Brain (organoid and tissue), 16 donors: ENCODE measurements at places on chromosomes 11 and 22.

DNA sequence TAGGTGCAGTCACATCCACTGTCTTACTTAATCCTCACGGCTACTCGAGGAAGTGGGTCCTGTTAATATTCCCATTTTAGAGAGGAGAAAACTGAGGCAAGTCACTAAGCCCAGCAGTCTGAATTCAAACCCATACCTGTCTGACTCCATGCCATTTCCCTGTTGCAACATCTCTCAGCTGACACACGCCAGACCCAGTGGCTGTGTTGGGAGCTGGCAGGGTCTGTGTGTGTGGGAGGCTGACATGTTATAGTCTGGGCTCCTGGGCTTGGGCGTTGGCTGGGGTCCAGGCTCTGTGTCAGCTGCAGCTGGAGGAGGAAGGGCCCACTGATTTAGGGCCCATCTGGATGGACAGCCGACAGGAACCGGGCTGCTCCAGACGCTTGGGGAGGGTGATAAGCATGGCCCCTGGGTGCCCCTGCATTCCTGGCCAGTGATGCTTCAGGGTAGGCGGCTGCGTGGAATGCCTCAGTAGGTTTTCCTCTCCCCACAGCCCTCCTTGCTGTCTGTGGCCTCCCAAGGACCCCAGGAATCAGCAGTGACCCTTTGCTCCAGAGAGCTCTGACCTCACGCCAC, 562.5 kb downstream of the MN1 start:
- peak; percentile 37 for DNase-seq

GRCh38 chr11:71268706-71269321, 16.4 kb upstream of the SHANK2 start:
- DNase-seq: no peak

DNA sequence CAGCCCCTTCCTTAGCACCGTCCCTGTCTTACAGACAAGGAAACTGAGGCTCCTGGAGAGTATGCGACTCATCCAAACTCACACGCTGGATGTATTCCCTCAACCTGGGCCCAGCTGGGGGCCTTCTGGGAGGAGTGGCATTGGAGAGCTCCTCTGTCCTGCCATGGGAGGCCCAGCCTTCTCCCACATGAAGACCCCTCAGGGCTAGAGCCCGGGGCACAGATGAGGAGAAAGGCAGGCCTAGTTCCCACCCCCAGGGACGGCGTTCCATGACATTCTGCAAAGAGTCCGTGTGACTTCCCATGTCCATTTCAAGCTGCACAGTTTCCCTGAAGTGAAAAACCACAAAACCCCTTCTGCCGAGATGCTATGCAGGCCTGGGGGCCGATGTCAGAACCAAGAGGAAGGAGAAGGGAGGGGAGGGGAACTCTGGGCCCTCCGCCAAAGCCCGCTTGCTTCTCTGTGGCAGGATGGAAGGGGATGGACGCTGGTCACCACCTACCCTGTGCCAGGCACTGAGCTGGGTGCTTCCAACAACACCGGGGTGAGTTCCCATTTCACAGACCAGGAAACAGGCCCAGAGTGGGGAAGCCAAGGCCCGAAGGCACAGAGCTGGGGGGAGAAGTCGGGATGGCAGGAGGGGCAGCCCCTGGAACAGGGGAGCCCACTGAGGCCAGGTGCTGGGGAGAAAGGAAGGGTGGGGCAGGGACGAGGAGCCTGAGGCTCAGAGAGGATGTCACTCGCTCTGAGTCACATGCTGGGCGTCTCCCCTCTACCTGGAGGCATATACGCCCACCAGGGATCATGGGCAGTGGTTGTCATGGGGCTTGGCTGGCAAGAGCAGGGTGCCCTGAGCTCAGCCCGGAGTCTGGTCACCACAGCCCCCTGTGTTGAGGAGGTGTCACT, 15.7 kb downstream of the RAC2 start:
- DNase-seq: peak; percentile 11

GRCh38 chr11:107999759-108000455, 8.8 kb upstream of the CUL5 start:
- DNase-seq: no peak

GRCh38 chr22:44023404-44024287, 456 bp upstream of the PARVB start:
- no peak for DNase-seq

DNA sequence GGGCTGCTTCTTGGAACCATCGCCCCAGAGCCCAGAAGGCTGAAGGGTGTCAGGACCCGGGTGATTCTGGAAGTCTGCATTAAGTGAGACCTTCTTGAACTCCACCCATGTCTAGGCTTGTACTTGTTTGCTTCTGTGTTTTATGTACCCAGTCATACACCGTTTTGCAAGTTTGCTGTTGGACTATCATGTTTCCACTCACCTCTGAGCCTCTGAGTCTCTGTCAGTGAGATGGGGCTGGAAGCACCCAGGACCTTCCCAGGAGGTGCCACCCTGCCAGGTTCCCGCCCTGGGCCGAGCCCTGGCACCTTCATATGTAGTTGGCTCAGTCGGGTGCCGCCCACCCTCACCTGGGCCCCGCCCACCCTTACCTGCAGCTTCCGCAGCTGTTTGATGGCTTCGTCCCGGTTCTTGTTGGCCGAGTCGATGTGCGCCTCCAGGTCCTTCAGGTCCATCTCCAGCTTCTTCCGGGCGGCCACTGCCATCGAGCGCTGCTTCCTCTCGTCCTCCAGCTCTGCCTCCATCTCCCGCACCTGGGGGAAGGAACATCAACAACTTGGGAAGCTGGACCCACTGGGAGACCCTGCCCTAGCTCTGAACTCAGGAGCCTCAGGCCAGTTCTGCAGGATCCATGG, 35.1 kb downstream of the APOL1 start:
- DNase-seq: no peak

DNA sequence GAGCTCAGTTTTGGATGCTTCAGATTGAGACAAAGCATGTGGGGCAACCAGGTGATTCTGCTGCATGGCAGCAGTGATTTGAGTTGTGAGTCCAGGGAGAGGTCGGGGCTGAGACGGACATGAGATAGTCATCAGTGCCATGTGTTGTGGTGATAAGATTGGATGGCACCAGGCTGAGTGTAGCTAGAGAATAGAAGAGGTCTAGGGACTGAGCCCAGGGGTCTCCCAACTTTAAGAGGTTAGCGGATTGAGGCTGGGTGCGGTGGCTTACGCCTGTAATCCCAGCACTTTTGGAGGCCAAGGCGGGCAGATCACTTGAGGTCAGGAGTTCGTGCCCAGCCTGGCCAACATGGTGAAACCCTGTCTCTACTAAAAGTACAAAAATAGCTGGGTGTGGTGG, 6.3 kb upstream of the CTSD start:
- no peak for DNase-seq

DNA sequence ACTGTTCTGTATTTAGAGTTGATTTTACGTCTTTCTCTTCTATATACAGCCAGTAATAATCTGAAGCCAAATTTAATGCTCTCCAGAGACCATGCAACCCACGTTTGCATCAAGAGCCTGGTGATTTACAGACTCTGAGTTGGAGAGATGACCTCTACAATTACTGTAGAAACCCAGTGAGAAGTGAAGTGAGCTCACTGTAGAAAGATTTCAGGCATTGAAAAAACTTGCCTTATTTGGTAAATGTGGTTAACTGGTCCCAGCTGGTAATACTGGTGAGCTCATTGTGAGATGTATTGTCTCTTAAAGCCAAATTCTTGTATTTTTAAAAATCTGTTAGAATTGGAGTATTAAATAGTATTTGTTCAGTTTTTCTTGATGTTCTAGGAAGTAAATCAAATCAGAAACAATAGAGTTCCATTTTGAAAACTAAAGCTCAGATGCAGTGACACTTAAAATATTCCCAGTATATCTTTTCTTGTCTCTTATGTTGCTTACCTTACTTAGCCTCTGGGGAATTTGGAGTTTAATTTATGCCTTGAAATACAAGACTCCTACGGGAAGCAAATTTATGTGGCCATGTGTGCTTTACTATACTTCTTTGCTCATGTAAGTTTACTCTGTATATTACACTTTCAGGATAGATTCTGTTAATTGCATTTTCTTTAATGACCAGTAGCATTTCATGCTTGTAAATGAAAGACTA, 189.9 kb downstream of the ARHGAP42 start:
- no peak for DNase-seq

DNA sequence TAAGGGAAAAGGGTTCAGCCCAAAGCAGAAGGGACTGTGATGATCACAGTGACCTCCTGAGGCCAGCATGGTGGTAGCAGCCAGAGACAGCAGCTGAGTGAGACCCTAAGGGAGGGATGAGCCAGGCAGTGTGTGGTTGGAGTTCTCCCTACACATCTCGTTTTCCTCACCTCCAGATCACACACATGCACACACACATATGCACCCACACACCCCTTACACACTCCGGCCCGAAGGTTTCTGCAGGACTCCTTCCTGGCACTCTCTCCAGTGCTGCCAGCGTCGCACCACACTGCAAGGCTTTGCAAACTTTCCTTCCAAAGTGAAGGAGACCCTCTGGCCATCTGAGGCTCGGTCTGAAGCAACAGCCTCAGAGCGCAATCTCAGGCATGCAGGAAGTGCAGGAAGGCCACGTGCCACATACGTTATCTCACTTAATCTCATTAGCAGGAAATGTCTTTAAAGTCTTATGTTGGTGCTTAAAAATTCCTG, 26.9 kb upstream of the TP53I11 start:
- DNase-seq: no peak

DNA sequence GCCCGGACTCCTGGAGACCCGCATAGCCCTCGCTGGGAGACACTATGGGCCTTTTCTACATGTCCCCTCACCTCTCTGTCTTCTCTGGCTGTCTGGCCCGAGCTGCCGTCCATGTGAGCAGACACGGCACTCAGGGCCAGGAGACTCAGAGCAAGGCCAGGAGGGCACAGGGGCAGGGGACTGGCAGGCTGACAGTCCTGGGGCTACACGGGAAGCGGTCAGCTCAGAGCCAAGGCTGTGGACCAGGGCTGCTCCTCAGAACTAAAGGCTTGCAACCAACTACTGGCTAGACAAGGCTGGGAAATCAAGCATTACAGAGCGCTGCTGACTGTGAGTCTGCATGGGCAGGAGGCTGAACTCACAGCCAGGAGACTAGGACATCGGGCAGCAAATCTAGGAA, 56.1 kb upstream of the CDON start:
- no peak for DNase-seq

DNA sequence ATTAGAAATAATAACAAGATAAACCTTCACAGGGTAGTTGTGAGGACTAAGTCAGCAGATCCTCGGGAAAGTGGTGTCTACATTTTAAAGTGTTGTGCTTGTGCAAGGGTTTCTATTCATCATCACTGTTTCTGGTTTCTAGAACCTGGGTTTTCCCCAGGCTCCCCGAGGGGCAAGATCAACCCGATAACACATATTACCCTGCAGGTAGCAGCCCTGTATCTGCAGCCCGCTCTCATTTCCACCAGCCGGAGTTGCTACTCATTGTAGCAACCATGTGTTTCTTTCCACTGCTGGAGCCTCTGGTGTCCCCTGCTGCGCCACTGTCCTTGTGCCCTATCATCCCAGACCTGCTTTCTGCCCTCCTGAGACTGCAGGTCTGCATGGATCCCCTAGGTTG, 67.0 kb downstream of the MIAT start:
- no peak for DNase-seq

DNA sequence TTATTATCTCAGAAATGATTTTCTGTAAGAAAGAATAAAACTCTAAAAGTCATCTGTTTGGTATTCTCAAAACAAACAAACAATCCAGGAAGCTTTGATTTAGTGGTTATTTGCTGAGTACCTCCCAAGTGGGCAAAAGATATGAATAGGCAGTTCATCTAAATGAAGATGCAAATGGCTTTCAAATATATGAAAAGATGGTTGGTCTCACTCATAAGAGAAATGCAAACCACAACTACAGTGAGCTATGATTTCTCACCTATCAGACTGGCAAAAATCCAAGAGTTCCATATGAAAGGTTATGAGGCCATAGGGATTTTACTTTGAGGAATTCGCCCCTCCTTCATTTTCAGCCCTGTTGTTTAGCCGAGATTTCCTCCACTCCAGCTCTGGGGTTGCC, 11.3 kb upstream of the P2RY2 start:
- DNase-seq: no peak

GRCh38 chr11:36848660-36849059, 250.6 kb upstream of the RAG2 start:
- no peak for DNase-seq

- DNase-seq: no peak
These were observed 197.2 kb downstream of the BRD1 start for GRCh38 chr22:49630448-49630946.

DNA sequence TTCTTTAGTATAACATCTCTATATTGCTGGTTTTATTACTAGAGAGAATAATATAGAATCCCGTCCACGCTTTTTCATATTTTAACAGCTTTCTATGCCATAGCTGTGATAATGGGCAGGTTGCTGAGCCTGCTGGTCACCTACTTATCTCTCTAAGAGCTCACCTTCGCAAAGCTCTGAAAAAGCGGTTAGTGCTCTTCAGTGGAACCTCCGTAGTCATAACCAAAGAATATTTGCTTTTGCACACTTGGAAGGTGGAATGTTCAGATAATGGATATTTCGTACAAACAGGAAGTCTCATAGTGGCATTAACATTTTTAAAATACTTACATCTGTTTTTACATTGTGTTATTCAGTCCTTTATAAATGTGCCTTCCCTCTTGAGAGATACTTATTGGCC, 388.9 kb upstream of the ANO3 start:
- DNase-seq: no peak

DNA sequence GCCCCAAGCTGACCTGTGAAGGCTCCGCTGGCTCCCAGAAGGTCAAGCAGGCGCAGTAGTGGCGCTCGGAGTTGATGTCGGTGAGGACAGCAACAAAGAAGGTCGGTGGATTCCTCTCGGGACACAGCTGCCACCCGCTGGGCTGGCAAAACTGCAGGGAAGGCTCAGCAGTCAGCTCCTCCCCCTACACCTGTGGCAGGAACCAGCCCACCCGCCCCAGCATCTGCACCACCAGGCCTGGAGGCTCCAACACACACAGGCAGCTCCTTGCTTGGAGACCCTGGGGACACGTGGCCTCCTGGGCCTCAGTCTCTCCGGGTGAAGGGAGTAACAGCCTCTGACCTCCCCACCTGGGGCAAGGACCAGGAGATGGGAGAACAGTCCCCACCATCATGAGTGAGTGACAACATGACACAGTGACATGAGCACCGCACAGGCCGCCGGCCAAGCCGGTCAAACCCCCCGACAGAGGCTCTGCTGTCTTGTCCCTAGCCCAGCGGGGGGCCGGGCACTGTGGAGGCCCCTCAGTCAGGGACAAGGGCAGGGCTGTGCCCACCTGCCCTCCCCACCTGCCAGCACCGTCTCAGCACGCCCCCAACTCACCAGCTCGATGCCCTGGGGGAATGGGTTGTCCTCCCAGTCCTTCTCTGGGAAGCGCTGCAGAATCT, 6.9 kb downstream of the SBF1 start:
- DNase-seq: no peak

GRCh38 chr11:108545909-108546501, 47.6 kb downstream of the EXPH5 start:
- DNase-seq: no peak

DNA sequence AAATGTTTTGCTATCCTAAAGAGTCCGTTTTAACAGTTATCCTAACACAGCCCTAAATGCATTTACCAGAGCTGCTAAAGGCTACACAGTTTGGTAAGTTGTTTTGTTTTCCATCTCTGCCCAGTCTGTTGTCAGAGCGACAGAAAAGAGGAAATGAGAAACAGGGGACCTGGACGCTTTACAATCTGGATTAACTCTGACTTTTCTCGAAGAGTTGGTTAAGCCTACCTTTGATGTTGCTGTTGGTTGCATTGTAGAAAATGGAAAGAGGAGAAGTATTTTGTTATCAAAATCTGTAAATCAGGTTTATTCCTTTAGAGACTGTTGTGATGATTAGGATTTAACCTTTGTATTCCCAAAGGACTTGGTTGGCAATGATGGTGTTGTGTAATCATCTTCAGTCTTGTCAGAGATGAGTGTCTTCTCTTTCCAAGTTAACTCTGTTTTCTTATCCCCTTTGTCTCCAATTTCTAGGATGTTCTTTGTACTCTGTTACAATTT, 481 bp downstream of the ANGPTL5 start:
- peak; percentile 67 for DNase-seq
